ENCODE measurements at places on chromosomes 1 and 21.

DNA sequence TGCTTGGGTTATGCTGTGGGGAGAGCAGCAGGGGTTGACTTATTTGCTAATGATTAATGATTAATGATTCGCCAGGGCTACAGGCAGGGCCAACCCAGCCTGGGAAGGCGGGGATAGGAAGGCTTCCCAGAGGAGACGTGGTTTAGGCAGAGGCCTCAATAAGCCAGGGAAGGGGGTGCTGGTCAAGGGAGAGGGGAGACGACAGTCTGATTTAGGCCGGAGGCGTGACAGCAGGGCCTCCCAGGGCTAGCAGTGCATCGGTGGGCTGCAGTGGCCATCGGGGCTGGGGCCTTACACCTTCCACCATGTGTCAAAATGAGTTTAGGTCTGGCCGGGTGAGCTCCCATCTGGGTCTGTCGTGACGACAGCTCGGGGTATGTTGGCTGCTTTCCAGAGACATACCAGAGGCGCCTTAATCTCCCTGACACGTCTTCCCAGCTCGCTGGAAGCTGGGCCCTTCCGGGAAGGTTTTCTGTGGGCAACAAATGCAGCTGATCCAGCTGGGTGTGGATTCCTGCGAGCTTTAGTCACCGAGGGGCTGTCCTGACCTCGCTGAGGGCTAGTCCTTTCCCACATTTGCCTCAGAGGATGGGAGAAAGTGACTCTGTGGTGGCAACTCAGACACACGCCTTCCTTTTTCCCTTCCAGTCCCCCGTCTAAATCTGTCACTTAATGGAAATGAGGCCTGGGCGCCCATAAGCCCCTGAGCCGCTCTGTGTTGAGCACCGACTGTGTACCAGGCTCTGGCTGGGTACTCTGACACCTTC lies 3.7 kb upstream of the SLC1A7 start:
- no peak for DNase-seq

DNA sequence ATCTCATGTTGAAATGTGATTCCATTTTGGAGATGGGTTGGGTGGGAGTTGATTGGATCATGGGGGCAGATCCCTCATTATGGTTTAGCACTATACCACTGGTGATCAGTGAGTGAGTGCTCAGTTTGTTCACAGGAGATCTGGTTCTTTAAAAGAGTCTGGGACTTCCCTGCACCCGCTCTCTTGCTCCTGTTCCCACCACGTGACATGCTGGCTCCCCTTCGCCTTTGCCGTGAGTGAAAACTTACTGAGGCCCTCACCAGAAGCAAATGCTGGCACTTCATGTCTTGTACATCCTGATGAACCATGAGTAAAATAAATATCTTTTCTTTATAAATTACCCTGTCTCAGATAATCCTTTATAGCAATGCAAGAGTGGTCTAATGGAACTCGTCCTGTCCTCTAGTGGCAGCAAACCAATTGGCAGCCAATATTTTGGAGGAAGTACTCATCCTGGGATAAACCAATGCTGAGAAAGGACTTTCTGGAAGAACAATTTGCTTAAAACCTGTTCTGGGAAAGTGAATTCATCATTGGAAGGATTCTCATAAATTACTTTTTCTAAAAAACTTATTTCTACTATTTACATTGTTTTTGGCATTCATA lies 27.8 kb upstream of the CYP4A11 start:
- no peak for DNase-seq

DNA sequence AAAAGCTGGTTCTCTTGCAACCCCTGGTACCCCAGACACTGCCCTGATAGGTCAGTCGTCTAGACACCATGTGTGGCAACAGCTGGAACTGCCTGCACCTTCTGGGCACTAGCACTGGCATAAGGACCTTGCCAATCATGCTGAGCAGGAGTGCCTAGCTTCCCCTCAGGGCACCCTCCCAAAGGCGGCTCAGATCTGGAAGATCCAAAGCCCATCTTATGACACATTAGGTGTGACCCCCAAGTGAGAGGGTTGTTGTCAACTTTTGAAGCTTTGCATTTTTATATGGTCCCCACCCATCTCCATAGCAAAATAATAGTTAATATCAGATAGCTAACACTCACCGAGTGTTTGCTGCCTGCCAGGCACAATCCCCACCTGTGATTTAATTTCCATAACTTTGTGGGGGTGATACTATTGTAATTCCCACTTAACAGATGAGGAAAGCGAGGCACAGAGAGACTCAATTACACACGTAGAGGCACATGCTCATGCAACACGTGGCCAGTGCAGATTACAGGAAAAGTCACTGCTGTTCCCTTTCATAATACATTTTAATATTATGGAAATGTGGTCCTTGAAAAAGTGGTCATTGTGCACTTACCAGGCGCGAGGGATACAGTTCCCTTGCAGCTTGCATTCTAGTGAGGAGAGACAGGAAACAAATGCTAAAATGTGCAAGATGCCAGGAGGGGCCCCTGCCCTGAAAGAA lies 25.8 kb downstream of the EXOC8 start:
- no peak for DNase-seq

DNA sequence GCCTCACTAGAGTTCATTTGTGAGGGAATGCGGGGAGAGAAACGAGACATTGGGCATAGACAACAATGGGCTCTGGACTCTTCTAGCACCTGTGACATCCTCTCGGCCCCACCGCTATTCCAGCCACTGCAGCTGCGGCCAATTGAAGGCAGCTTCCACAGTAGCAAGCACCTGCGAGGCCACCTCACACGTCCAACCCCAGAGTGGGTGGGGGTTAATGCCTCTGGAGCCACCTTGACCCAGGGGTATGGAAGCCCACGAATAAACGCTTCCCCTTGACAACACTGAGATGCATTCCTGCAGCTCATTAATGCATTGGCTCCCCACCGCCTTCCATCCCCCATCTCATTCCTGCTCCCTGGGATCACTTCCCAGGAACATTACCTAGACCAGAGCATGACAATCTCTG lies 104.4 kb downstream of the GLIS1 start:
- no peak for DNase-seq

- DNase-seq: no peak
Observed at GRCh38 chr1:220500372-220500771, 27.6 kb upstream of the MARK1 start.

- DNase-seq: no peak
Observed at GRCh38 chr1:16926491-16927073, 4.9 kb downstream of the CROCC start.

GRCh38 chr1:1136547-1137230 lies 20.8 kb upstream of the C1orf159 start:
- DNase-seq: no peak

GRCh38 chr1:191582169-191582568 lies 576.1 kb upstream of the RGS18 start:
- DNase-seq: no peak

GRCh38 chr1:19209439-19209989 lies 552 bp downstream of the UBR4 start:
- peak; percentile 30 for DNase-seq

GRCh38 chr1:189859385-189859977 lies 618.2 kb downstream of the BRINP3 start:
- DNase-seq: no peak

GRCh38 chr1:103514920-103515503 lies 10.5 kb upstream of the RNPC3 start:
- peak; percentile 46 for DNase-seq

GRCh38 chr1:35959304-35959703 lies 28.4 kb downstream of the AGO3 start:
- no peak for DNase-seq

GRCh38 chr1:183291802-183292514 lies 105.9 kb downstream of the LAMC2 start:
- peak; percentile 71 for DNase-seq

GRCh38 chr1:244204004-244204403 lies 152.9 kb downstream of the ZBTB18 start:
- DNase-seq: no peak

- peak; percentile 61 for DNase-seq
Observed at GRCh38 chr21:34889320-34889675, 159.8 kb downstream of the RUNX1 start.

- DNase-seq: no peak
Observed at GRCh38 chr1:212852105-212852688, 4.7 kb upstream of the SPATA45 start.

DNA sequence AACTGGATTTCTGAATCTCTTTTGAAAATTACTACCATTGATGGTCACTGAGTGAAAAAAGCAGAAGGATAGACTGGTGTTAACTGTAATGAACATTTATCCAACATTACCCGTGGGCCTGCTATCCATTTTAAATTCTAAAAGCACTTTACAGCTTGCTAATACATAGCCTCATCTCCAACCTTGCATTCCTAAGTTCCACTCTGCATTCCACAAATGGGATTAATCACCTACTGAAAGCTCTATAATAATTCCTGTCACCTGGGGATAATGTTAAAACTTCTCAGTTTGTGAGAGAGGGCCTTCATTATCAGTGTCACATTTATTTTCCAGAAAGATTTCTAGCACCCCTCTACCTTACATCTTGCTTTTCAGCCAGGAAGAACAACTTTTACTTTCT lies 38.2 kb downstream of the PTPRC start:
- no peak for DNase-seq

- no peak for DNase-seq
Observed at GRCh38 chr21:41302976-41303375, 13.6 kb upstream of the FAM3B start.

- DNase-seq: no peak
Observed at GRCh38 chr1:239218301-239218700, 168.1 kb upstream of the CHRM3 start.

- DNase-seq: no peak
Observed at GRCh38 chr1:234841281-234841680, 231.3 kb upstream of the IRF2BP2 start.

- DNase-seq: no peak
Observed at GRCh38 chr1:101026430-101026788, 825 bp upstream of the DPH5 start.

DNA sequence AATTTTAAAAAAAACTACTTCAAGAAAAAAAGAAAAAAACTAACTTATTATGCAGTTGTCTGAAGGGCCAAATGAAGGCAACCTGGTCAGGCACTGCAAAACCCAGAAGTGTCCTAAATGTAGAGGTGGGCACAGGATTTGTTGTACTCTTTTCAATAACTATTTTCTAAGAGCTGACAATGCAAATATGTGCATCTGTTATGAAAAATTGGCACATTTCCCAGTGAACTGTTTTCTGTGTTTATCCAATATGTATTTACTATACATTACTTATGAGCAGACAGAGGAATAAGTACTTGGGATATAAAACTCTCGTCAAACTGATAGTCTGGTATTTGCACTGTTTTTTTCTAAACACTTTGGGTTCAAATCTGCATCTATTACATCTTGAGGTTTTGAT lies 188.0 kb upstream of the C21orf91 start:
- peak; percentile 28 for DNase-seq

DNA sequence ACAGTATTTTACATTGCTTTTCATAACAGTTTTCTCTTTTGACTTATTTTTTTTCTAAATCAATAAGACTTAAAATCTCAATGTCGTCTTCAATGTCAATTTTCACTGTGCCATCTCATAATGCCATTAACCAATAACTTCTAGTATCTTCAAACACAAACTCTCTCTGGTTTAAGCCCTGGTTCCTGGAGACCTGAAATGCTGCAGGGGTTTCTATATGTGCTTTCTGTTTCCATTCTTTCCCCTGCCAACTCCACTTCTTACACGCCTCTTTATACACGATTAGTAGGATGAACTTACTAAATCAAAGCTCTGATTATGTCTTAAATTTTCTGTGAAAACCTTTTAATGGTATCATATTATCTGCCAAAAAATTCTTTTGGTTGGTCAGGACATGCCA lies 191.4 kb downstream of the AMY1C start:
- DNase-seq: no peak

DNA sequence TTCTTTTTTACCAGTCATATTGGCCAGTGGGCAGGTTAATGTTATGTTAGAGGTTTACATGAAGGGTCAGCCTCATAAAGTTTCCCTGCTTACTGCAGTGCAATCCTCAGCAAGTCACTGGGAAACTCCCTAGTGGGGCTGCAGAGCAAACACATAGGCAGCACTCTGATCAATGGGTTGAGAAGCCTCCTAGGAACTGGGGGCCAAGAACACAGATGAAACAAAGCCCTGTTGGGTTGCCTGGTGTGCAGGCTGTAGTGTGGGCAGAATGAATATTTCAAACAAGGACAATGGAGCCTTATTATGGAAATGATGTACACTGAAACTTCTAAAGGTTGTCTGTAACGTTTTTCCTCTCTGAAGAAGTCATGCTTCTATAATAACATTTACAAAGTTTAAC lies 431.6 kb upstream of the PTBP2 start:
- DNase-seq: no peak

GRCh38 chr1:101151286-101151685 lies 85.5 kb upstream of the S1PR1 start:
- DNase-seq: no peak
